ENCODE measurements at places on chromosomes 5 and 9.
A peak's percentile ranks its signal among the peaks of the same experiment; 100 is the strongest.

DNA sequence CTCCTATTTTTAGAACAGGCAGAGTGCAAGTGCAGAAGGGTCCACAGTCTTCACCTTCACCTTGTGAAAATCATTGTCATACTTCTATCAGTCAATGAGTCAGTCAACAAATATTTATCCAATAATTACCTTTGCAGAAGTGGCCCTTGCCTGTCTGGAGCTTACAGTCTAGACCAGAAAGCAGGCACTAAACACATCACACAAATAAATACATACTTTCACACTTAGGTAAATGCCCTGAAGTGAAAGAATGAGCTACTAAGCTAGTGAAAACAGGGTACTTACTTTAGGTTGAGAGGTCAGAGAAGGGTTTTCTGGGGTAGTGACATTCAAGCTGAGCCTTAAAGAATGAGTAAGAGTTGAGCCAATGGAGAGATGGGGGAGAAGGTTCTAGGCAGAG is 421.9 kb upstream of the ADAMTSL1 start:
- DNase-seq = no peak

GRCh38 chr9:78756813-78757510 is 460.0 kb downstream of the PSAT1 start:
- DNase-seq = no peak

GRCh38 chr9:137354845-137355760 is 53.0 kb upstream of the NRARP start:
- DNase-seq = no peak

DNA sequence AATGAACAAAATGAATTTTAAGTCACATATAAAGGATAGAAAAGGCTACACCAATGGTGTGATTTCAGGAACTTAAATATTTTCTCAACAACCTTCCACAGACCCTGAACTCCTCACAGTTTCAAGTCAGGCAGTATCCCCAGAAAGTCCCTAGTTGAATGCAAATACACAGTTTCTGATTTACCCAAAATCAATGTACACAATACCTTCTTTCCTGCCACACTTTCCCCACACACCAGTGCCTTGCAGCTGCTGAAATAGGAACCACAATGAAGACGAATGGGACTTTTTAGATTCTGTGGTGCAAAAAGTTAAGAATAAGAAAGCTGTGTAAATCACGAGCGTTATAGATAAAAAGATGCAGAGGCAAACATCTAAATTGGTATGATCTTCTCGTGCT is 552.4 kb upstream of the MEF2C start:
- no peak for DNase-seq

- no peak for DNase-seq
These were observed 49.0 kb upstream of the IRX4 start for GRCh38 chr5:1931604-1932231.

DNA sequence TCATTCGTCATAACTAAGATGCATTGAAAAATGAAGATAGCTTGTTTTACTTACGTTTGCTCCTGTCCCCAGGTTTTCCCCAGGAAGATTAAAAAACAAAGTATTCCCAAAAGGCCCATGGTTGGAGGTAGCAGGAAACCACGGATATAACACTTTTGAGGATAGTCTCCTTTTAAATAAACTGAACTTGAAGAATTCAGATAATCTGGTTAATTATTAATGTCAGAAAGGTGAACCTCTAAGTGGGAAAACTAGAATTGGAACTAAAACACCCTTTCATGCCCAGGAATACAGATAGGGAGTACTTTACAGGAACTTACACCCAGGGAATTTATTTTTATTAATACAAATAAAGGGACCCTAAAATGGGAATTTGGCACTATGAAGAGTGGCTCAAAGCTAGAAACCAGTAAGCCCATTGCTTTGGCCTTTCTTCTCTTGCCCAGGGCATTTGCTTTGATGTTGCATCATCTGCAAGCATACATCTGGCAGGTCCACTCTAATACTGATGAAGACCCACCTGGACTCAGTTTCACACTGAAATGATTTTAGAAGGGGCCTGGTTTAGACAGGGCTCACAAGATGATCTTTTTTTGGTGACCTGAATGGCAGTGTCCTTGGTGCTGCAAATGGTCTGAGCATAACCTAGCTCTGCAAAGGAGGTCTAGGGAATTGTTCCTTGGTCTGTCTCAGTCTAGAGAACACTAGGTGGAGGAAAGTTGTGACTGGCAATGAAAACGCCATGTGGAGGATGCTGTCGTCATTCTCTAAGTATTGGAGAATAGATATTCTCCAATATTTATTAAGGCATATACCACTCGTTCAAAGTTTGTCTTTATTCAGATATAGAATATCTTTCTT is at the start of gene C5:
C5 (minus strand) TSS at position 148 of the 861 bp plus-strand sequence; CDS start at position 119, 29 bp downstream.
- DNase-seq = no peak

GRCh38 chr5:89179731-89180130 is 296.7 kb upstream of the MEF2C start:
- DNase-seq = no peak

DNA sequence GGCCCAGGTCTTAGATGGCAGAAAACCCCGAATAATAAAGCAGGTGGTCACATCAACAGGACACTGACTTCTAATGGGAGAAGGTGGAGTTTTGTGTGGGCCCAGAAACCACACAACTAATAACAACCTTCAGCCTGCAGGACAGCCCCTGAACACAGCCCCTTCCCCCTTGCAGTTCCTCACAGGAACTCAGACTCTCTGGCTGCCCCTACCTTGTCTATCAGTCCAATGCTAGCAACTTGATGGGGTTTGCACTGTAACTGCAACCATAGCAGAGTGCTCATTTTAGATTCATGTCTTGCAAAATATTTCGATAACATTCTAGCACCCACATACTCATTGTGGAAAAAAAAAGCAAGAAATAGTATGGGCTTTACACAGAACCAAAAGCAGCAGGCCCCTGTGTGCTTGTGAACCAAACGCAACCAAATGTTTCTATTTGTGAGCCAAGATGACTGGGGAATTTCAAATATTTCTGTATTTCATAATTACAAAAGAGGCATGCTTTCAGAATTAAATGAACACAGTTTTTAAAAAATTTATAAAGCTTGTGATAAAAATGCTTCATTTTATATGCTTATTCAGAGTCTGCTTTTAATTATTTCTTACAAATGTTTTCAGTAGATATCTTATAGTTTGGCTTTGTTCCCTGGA is 62.7 kb upstream of the PDE4D start:
- no peak for DNase-seq

DNA sequence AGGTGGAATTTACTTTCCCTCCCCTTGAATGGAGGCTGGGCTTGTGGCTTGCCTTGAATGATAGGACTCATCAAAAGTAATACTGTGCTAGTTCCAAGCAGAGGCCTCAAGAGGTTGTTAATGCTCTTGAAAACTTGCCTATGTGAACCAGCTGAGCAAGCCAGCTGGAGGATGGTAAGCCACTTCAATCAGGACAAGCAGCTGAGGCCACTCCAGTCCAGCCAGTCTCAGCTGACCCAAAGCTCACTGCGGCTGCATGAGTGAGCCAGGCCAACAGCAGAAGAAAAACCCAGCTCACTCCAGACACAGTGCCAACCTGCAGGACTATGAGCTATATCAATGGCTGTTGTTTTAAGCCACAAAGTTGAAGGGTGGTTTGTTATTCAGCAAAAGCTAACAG is 182.8 kb downstream of the MCTP1 start:
- no peak for DNase-seq

DNA sequence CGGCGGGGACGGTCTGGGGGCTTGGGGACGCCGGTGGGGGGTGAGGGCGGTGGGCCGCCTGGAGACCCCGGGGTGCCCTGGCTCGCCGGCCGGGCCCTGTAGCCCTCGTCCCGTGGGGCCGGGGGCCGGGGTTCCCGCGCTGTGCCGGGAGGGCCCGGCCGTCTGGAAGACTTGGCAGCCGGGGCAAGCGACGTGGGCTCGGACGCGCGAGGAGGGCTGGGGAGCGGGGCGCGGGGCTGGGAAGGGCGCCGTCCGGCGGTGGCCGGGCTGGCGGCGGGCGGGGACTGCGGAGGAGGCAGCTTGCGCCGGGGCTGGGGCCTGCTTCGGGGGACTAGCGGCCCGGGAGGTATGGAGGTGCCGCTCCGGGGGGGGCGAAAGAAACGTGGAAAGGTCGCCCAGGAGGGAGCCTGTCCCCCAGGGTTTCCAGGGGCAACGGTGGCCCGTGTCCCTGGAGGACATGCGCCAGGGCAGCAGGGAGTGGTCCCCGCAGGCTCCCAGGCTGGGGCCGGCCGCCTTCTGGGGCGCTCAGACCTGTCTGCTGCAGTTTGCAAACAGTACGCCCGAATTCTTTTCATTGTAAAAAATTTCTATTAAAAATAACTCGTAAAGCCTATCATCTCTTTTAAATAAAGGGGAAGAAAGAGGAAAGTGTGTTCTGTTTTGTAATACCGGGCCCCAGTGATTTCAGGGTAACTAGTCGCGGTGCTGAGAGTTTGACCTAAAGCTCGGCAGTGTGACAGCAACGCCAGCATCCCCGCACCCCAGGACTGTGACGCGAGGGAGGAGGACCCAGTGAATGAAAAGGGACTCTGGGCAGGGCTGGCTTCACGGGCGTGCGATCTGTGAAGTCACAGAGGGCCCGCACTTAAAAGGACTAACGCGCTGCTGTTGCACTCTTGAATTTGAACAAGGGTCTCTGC is 752 bp upstream of the ANKH start:
- DNase-seq = no peak

DNA sequence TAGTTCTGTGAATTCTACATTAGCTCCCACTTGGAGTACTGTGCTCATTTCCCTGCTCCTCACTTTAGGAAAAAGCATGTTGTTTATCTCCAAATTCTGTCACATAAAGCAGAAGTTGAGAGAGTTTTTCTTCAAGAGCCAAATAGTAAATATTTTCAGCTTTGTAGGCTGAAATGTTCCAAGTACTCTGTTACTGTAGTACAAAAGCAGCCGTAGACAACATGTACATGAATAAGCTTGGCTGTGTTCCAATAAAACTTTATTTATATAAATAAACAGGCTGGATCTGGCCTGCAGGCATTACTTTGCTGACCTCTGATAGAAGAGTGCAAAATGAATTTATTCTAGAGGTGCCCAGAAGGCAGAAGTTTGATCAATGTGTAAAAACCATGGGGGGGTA is 73.0 kb upstream of the AGXT2 start:
- DNase-seq = no peak

DNA sequence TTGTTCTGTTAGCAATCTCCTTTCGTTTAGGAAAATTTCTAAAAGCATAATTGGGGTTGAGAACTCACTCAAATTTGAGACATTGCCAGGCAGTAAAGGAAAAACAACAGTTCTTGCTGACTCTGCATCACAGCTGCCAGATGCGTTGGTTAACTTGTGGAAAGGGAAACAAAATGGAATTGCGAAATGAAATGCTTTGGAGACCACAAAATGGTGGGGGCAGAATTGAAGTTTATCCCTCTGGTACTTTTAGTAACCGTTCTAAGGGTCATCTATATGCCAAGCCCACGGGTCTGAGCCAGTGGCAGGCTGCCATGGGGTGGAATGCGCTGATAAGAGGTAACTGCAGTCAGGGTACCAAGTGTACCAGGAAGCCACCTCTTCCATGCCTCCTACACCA is 28.6 kb upstream of the SELENOP start:
- DNase-seq = peak; percentile 12

DNA sequence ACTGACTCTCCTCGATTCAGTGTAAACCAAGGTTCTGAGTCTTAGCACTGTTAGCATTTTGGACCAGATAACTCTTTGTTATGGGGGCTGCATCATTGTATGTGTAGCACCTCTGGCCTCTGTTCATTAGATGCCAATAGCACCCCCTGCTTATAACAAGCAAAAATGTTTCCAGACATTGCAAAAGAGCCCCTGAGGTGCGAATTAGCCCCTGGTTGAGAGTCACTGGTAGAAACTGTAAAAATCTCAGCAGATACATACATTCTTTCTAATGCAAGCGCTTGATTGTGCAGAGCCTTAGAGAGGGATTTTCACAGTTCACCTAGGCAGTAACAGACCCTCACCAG is 2.8 kb downstream of the ADRB2 start:
- no peak for DNase-seq

- DNase-seq = no peak
These were observed 125.8 kb downstream of the DTWD2 start for GRCh38 chr5:118862596-118862995.

DNA sequence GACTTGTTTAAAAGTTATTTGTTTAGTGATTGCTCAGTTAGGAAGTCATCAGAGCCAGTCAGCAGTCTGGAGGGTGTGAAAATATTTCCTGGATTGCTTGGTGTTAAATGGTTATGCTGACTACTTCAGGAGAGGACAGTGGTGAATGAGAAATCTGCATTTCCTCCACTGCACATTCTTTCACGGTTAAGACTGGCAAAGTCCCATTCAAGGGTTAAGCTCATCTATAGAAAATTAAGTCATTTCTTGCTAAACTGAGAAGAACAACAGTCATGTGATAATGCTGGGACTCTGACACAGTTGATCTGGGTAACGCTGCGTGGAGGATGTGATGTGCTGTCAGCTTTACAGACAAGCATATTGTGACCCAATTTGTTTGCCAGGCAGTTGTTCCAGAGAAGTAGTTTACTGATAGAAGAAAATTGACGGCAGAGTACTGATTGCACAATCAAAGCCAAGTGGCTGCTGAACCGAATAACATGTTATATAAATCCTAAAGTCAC is 80.4 kb downstream of the GRAMD2B start:
- DNase-seq = no peak

DNA sequence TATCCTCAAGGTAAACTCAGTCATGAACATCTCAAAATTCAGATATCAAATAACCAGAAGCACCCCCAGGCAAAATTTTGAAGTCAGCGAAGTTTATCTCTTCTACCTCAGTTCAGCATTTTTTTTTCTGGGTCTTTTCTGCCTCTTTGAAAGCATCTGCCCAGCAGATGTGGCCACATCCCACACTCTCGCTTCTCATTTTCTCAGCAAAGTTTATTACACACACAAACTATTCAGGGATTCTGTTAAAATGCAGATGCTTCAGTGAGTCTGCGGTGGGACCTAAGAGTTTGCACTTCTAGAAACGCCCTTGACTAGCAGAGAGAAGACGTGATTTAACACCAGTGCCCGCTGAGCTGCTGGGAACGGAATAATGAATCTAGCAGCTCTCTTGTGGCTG is 19.3 kb downstream of the RASEF start:
- DNase-seq = peak; percentile 84

DNA sequence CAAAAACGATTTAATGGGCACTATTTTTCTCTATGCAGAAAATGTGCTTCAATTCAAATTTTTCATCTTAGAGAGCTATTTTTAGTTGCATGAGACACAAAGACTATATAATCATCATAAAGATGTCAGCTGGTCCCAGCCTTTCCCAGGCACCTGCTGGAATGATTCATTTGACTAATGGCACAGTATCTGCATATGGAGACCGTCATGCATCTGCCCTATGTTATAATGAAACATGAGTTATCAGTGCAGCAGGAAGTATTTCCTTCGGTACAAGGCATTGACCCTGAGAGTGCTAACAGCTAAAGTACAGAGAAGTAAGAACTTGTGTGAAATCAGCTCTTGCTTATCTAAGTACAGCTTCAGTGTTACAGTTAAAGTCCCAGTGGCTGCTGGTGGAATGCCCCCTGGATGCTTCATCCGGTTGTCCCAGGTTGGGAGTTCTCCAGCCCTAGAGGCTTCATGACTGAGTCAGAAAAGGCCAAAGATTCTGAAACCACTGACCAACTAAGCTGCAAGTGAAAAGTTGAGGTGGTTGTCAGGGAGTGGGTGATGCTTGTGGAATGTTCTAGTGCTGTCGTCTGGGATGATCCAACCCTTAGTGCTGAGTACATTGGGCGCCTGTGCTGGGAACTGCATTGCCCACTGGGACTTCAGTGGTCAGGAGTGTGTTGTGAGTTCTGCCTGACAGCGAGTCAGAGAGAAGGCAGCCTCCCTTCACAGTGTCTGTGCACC is 57.2 kb downstream of the MTRR start:
- DNase-seq = peak; percentile 30

- DNase-seq = no peak
These were observed 40.2 kb downstream of the ACO1 start for GRCh38 chr9:32424616-32425015.

GRCh38 chr5:58738336-58738735 is 155.5 kb downstream of the RAB3C start:
- no peak for DNase-seq
